Activated CD4-positive, alpha-beta T cell treated with anti-CD3 and anti-CD28 coated beads for 36 hours (primary cell): ENCODE measurements at places on chromosomes 7 and 10. TPM values are rescaled to one million over a fixed set of nuclear protein-coding genes. Genes with fewer than 3 reads are reported as not detected.

DNA sequence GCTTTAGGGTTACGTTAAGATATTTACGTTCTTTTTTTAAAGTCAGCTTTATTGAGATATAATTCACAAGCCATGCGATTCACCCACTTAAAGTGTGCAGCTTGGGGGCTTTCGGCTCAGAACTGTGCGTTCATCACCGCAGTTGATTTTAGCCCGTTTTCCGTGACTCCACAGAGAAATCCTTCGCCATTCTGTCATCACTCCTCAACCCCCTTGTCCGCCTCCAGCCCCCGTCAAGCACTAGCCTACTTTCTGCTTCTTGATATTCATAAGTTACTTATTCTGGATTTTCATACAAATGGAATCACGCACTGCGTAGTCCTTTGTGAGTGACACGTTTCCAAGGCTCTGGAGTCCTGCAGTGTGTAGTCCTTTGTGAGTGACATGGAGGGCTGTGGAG lies 20.4 kb downstream of the FAM20C start:
- no peak for DNase-seq

DNA sequence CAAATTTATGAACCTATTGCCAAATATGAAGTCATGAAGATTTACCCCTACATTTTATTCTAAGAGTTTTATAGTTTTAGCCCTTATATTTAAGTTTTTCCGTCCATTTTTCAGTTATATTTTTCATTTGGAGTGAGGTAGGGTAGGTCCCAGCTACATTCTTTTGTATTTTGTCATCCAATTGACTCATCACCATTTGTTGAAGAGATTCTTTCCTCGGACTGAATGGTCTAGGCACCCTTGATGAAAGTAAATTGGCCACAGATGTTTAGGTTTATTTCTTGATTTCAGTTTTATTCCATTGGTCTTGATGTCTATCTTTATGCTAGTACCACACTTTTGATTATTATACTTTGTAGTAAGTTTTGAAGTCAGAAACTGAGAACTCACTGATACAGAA lies 22.7 kb downstream of the CYP2C19 start:
- DNase-seq: no peak

DNA sequence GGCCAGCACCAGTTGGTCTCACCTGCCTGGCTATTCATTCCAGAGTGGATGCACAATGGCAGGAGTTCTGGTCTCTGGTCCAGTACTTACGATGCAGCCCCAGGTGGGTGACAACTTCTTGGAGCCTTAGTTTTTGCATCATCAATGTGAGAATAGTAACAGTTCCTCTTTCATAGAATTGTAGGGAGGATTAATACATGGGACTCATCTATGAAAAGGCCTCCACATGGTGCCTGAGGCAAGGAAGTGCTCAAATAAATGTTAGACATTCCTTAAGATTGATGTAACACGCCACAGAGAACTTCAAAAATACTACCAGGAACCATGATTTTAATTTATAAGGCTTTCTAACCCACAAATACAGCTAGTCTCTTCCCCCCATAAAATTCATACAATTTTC lies 120.1 kb upstream of the CHST15 start:
- no peak for DNase-seq

- DNase-seq: no peak
Observed at GRCh38 chr7:72334066-72334465, 78.1 kb downstream of the CALN1 start.

DNA sequence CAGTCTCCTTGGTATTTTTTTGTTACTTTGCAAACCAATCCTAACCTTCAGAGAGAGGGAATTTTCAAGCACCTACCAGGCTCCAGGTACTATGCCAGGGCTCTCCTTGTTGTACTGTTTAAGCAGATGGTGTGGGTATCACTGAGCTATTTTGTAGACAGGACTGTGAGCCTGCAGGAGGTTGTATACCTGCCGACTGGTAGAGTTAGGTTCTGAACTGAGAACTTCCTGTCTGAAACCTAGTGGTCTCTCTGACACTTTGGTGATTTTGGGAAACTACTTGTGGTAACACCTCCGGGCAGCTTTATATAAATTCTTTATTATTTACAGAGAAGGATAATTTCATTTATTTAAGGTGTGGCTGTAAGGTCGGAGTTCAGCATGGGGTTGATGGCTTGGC lies 4.6 kb downstream of the ZNF853 start:
- no peak for DNase-seq

DNA sequence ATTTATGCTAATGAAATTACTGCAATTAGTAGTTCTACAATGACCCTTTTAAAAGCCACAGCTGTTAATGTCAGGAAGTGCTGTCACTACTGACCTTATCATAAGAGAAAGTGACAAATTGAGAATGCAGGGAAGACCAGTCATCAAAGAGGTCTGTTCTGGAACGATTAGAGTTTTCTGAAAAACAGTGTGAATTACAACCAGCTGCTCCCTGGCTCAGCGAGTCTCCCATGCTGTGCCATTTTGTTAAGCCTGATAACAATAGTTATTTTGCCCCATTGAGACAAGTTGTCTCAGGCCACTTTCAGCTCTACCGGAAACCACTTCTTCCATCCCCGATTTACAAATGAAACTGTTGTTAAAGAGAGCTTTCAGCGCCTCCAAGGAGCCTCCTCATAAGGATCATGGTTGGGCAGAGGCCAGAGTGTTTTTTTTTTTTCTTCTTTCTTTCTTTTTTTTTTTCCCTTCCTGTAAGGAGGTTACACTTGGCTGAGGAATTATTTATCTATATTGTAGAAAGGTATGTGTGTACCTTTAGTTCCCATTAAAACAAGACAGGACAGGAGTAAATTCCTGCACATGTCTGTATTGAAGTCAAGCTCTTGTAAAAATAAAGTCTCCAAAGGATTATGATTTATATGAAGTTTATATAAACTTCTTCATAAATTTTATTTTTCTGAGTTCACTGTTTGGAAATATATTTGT lies 173.6 kb downstream of the CDCA7L start:
- DNase-seq: no peak

DNA sequence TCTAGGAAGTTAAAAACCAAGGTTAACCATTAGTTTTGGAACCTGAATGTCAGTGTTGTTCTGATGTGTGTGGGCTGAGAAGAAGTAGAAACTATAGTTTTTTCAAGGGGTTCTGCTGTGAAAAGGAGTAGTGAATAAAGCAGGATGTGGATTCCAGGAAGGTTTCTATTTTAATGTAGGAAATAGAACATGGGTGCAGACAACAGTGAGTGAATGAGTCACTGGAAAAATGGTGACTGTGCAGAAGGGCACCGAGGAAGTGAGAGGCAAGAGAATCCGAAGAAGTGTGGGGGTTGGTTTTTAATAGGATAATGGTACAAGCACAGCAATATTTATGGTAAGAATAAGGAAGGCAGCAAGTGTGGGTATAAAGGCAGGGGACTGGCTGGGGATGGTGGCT lies 120.4 kb downstream of the ARHGAP21 start:
- DNase-seq: peak; percentile 47

DNA sequence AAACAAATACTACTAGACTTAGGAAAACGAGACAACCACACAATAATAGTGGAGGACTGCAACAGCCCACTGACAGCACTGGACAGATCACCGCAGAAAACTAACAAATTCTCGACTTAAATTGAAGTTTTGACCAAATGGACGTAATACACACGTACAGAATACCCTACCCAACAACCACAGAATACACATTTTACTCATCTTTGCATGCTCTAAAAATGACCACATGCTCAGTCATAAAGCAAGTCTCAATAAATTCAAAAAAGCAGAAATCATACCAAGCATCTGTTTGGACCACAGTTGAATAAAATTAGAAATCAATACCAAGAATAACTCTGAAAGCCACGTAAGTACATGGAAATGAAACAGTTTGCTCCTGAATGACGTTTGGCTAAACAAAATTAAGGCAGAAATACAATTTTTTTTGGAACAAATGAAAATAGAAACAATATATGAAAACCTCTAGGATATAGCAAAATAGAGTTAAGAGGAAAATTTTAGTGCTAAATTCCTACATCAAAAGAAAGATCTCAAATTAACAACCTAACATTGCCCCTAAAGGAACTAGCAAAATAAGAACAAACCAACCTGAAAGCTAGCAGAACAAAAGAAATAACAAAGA lies 30.6 kb downstream of the MAPK8 start:
- no peak for DNase-seq

GRCh38 chr10:32142646-32143045 lies 86.4 kb upstream of the KIF5B start:
- DNase-seq: no peak

GRCh38 chr7:72343991-72344390 lies 68.1 kb downstream of the CALN1 start:
- DNase-seq: no peak

DNA sequence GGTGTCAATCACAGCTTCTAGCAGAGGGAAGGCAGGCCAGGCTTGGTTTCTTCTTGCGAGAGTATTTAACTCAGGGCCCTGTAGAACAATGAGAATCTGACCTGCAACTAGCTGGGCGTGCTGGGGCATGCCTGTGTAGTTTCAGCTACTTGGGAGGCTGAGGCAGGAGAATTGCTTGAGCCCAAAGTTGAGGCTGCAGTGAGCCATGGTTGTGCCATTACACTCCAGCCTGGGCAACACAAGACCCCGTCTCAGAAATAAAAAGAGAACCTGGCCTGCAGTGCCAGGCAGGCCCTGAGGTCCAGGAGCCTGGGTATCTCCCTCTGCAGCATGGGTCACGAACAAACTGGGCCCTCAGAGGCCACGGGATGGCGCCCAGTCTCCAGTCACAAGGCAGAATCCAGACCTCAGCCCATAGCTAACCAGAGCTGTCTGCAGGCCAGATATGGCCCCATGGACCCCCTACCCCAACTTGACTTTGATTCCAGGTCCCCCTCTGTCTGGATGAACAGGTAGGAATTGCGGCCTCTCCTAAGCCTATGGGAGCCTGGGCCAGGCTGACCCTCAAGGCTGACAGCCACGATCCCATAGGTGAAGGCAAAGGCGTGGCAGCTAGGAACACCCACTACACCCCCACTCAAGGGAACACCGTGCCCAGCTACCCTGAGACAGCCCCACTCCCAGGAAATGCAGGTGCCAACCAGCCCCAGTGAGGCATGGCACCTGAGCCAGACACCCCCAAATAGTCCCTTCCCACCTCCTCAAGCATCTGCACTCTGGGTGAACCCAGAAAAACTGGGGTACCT lies 102.7 kb upstream of the TNRC18 start:
- DNase-seq: peak; percentile 61

DNA sequence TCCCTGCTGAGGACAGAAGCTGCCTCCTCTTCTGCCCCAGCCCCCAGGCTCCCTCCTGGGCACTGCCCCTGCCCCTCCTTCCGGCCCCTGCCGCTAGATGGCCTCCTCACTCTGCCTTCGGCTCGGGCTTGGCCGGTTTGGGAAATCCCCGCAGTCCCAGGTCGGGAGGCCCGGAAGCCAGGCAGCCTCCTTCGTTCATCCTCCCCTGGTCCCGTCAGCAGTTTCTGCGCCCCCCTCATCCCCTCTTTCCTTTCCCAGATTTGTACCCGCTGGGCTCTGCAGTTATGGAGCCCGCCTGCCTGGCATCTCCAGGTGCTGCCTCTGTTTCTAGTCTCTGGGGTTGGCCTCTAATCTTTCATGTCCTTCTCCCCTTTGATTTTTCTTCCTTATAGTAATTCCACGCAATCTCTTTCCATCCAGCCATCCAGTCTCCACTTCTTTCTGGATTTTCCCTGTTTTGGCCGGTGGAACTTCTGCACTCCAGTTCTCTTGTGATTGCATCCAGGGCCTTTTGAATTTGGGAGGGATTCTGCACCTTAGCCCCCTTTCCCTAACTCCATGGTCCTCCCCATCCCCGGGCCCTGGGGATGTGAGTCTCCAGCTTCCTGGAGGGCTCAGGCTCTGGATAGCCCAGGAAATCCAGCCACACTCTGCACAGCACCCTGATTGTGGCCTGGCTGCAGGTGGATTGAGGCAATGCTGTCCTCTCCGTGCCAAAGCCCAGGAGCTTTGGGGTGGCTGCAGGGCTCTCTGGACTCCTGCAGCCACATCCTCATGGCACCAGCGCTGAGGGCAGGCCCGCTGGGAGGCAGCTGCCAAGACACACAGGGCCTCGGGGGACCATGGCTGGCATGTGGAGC lies 3.3 kb upstream of the SHH start:
- DNase-seq: peak; percentile 89

GRCh38 chr7:139626817-139627216 lies 103.3 kb downstream of the CLEC2L start:
- DNase-seq: peak; percentile 35

DNA sequence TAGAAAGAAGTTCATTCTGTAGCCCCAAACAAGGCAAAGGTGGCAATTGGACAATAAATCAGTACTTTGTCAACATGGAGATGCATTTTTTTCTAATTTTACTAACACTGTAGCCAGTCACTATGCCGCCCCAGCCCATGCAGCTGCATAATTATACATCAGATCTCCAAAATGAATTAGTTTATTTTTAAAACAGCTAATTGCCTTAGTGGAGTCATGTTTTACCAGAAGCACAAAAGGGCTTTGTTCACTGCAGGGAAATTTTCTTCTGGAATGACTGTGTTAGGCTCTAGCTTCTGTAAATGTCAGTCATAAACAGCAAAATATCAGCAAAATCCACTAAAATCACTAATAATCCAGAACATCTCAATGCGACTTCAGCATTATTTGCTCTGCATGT lies 20.1 kb upstream of the HDAC9 start:
- DNase-seq: no peak

- DNase-seq: no peak
Observed at GRCh38 chr7:113816639-113817038, 102.2 kb downstream of the PPP1R3A start.

DNA sequence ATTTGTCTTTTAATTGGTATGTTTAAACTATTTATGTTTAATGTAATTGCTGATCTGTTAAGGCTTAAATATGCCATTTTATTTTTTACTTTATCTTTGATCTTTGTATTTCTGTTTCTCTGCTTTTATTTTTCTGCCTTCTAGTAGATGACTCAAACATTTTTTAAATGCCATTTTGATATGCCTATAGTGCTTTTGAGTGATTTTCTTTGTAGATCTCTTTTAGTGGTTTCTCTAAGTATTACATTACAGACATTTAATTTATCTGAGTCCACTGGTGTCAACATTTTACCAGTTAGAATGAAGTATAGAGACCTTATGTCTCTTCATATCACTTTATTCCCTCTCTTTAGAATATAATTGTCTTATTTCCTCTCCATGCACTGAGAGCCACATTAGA lies 32.7 kb downstream of the IL6 start:
- no peak for DNase-seq

DNA sequence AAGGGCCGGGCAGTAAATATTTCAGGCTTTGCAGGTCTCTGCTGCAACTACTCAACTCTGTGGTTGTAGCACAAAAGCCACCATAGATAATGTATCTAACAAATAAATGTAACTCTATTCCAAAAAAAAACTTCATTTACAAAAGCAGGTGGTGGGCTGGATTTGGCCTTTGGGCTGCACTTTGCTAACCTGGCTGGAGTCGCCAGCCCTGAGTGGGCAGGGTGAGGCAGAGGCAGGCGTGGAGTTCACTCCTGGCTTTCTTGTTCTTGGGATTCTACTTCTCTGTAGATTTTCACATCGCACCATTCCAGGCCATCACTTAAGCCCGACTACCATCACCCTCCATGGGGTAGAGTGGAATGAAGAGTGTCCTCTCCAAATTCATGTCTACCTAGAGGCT lies 367.6 kb upstream of the MGMT start:
- no peak for DNase-seq

The PIP gene
- not detected for total RNA-seq

The CYP2W1 gene
- not detected for total RNA-seq

The GIMAP6 gene
- total RNA-seq: 21.6 TPM

The TMEM273 gene
- total RNA-seq: 26.5 TPM

The NPY4R2 gene
- not detected for total RNA-seq

The ACSM6 gene
- total RNA-seq: not detected
